ENCODE measurements at places on chromosomes 13 and 19.

DNA sequence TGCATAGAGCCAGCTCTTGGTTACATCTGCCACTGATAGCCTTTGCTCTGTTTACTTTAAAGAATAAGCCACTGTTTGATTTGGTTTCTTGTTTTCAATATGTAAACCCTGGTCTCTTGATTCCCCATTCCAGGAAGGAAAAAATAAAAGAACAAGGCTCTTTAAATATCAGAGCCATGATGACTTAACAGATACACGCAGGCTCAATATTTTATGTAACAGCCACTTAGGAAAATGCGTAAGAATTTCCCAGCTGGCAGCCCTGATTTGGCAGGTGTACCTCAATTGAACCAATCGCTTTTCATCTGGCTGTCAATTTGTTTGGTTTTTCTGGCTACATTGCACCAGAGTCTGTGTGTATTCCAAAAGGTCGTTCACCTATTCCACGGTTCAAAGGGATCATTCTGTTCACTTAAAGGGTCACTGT, 65.6 kb downstream of the IRS2 start:
- DNase-seq = no peak

- DNase-seq = peak; percentile 41
Observed at GRCh38 chr13:43766725-43767124, 20.0 kb downstream of the ENOX1 start.

DNA sequence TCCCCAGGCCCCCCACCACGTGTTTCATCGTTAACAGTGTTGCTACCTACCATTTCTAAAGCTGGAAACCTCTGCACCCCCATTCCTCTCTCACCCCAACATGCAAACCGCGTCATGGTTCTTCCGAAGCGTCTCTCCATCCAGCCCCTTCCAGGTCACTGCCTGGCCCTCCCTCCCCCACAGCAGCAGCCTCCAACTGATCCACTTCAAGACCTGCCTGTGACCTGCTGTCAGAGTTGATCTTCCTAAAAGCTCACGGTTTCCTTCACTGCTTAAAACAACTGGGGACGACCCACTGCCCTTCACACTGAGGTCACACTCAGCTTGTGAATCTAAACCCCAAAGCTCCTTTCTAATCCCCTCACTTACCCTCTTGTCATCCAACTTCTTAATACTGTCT, 47.7 kb downstream of the STK24 start:
- DNase-seq = no peak

DNA sequence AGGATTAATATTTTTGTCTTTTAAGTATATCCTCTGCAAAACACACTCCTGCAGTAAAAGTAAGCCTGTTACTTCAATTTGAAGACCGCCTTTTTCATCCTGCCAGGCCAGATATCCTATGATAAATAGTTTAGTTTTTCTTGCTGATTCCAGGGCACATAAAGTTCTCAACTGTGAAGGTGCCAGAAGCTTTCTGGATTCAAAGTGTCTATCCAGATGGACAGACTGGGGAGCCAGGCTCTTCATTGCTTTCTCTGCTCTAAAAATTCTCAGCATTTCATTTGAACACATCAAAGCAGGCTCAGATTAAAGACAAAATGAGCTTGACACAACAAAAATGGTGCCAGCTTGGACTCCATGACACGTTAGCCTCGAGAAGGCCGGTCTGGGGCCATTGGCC, 53.6 kb upstream of the UBL3 start:
- no peak for DNase-seq

All from heart right ventricle (tissue), 16 donors.